Activated CD4-positive, alpha-beta T cell treated with anti-CD3 and anti-CD28 coated beads for 1 hour (primary cell): ENCODE measurements at places on chromosomes 3 and 15.

DNA sequence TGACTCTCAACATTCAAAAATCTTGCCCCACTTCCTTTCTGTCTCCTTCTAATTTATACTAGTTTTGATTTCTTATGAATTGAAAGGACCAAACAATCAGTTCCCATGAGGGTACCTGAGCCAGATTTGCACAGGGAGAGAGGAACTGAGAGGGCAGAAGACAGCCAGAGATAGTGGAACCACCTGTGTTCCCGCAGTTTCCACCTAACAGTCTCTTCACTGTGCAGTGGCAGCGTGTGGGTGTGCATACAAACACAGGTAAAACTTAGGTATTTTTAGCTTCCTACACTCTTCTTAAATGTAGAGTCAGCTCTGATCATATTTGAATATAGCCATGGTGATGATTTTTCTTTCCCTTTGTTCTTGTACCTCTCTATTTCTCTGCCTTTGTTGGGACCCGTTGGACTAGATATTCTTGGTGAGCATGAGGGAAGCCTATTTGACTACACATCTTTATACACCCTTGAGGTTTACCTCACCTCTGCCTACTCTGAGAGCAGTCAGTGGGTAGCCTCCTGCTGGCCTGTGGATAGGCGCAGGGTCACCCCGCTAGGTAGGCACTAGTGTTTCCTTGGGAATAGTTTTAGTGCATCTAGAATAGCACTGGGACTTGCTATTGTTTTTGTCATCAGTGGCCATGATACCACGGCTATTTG is 58.8 kb downstream of the MAP3K13 start:
- DNase-seq: no peak

GRCh38 chr15:26736502-26737248 is 36.2 kb downstream of the GABRB3 start:
- no peak for DNase-seq

GRCh38 chr3:125683067-125683829 is 88.0 kb upstream of the OSBPL11 start:
- no peak for DNase-seq

DNA sequence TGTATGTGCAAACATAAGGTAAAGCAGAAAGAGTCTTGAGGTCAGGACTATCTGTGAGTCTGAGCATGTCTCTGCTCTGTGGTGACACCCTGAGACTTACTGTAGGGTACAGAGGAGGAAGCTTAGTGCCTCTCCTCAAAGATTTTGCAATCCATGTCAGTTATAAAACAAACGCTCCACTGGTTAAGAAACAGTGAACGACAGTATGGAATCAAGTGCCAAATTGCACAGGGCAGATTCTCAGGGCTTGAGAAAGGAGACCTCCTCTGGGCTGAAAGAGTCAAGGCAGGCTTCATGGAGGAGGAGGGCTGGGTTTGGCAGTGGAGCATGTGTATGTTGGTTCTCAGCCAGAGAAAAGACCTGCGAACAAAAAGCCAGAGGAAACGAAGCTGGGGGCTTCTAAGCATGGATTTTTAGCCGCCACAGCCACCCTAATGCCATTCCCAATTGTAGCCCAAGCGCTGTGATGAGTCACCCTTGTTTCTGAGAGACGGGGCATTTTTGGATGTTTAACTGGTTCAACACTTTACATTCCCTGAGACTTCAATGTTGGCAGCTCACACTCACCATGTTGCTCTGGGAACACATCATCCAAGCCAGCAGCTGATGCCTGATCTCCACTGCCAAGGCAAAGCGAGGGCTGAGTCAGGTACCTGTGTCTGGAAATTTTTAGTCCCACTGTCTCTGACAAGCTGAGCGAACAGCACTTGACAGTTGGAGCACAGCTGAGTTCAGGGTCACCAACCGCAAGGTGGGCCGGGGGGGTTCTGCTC is 3.4 kb upstream of the DGKG start:
- DNase-seq: no peak

DNA sequence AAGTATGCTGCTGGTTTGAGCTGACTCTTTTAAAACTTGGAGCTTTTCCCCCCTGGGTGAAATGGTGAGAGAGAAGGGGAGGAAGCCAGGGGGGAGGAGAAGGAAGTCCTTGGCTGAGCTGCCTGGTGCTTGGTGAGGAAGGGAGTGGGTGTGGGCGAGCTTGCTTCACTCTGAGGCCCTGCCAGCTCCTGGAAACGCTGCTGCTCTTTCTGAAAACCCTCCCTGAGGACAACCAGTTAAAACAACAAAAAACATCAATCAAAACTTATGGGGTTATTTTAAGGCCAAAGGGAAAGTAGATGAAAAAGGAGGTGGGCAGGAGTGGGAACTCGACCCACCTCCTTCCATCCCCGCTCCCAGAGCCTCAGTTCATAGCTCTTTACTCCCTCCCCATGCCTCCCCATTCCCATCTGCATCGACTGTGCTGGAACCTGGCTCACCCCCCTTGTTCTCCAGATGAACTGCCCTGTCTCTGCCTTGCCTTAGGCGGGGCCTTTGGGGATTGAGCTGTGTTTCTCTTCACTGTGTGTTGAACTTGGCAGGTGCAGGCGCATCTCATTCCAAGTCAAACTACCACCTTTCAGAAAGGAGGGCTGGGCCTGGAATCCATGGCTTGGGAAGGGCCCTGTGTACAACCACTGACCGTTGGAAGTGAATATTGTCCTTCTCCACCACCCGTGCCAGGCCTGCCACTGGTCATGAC is 166.1 kb downstream of the ZNF621 start:
- no peak for DNase-seq

DNA sequence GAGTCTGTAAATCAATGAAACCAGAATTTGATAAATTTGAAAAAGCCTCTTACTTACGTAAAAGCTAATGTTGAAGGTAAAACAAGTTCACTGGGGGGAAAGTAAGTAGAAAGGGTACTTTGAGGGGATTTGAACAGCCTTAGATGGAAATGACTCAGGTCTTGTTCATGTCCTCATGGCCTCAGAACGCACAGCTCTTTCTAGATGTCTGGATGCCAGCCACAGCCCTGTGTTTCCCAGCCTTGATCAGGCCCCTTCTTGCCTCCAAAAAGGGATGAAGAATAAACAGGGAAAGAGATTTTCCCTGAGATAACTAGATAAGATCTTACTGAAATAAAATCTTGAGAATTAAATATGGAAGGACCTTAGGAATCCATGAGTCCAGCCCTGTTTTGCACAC is 237.1 kb upstream of the GOLGA6L4 start:
- no peak for DNase-seq

DNA sequence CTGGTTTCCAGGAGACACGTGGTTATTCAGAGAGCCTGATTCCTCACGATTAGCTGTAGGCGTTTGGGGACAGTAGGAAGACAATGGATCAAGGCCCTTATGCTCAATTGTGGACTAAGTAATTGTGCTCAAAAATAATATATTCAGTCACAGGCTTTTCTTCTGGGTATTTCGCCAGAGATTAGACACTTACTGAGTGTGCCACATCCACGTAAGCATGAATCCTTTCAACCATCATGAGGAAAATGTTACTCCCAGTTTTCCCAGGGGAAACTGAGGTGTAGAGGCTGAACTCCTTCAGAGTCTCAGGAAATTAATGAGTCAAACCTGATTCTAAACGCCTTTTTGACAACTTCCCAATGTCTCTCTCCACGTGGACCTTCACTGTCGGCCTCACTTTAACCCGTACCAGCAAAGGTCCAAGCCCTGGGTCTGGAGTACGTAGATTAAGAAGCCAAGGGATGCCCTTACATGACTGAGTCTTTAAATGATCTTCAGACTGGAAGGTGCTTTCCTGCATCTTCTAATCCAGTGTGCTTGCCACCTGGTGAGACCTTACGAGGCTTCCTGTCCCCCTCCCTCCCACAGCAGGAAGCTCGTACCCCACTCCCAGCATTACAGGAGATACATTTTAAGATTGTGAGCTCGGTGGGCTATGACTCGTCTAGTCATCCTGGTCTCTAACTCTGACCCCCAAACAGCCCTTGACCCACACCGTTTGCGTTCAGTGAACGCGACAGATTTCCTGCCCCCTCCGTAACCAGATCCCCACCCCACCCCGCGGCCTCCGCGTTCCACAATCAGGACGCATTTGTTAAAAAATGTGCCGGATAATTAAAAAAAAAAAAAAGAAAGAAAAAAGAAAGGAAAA is 1.7 kb downstream of the PKM start:
- DNase-seq: peak; percentile 22

DNA sequence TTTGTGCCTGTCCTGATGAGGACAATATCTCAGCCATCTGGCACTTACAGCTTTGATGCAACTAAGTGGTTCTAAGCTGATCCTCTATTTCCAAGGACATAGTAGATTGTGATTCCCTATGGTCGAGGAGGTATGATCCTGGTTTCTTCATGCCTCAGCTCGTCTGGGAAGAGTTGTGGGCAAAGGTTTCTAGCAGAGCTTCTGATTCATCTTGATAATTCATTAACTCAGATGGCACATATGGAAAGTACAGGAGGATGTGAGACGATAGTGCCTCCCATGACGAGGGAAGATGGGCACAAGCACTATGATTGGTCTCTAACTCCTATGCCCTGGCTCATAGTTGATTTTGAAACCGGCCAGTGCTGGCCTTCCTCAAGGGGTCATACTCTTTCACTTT is 334.2 kb upstream of the SEMA6D start:
- no peak for DNase-seq

DNA sequence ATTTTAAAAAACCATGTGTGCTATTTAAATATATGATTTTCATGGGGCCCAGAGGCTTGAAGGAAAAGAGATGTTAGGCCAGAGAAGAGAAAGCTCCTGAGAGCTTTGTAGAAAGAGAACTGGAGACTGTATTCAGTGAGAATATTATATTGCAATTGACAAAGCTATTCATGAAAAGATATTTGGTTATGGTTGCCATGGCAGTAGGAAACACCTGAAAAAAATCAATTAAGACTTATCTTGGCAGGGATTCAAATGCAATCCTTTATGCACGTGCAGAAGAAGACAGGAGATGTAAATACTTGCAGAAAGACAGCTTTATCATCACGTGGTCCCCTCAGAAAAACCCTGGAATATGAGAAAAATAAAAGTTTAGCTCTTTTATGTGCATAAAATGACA is 636.0 kb upstream of the TBL1XR1 start:
- no peak for DNase-seq

- no peak for DNase-seq
Observed at GRCh38 chr3:188000361-188000861, 153.5 kb upstream of the LPP start.

- DNase-seq: no peak
Observed at GRCh38 chr15:48119277-48119676, 1.5 kb upstream of the SLC24A5 start.

DNA sequence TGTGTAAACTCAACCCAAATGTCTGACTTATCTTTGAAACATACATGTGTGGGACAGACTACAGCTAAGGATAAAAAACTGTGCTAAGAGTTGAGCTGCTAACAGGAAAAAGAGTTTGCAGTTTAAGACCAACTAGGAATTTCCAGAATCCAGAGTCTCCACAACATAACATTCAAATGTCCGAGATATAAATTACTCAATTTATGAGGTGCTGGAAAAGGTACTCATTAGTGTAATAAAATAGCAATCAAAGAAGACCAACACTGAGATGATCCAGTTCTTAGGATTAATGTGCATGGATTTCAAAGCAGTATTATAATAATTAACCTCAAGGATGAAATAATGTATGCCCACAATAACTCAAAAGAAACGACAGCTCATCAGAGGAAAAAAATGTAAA is 426.5 kb upstream of the KCNMB2 start:
- no peak for DNase-seq

DNA sequence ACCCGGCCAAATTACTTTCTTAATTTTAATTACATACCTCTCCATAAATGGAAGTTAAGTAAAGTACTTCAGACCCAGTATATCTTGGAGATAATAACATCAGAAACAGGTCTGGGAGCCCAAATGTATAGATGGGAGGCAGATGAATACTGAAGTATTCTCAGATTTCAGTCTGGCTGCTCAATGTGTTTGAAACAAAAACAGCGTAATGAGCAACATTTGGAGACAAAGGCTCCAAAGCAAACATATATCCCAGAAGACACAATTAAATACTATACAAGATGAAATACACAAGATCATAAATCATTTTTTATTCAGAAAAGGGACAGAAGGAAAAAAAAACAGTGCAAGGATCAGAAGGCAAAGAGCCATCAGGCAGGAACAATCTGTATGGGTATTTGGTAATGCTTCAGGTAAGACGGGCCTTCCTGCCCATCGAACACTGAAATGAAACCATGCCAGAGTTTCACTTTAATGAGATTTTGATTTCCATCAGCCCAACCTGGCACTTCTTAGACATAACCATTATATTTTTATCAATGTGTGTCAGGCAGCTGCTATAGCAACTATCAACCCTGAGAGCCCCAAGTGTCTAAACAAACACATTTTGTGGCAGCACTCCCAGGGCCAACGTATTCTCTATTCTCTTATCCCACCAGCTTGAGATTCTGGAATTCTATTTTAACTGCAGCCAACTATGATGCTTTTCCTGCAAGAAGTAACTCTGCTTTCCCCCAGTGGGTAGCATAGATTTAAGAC is 210.8 kb downstream of the STT3B start:
- no peak for DNase-seq

GRCh38 chr3:72533591-72534473 is 314.4 kb downstream of the SHQ1 start:
- DNase-seq: no peak

DNA sequence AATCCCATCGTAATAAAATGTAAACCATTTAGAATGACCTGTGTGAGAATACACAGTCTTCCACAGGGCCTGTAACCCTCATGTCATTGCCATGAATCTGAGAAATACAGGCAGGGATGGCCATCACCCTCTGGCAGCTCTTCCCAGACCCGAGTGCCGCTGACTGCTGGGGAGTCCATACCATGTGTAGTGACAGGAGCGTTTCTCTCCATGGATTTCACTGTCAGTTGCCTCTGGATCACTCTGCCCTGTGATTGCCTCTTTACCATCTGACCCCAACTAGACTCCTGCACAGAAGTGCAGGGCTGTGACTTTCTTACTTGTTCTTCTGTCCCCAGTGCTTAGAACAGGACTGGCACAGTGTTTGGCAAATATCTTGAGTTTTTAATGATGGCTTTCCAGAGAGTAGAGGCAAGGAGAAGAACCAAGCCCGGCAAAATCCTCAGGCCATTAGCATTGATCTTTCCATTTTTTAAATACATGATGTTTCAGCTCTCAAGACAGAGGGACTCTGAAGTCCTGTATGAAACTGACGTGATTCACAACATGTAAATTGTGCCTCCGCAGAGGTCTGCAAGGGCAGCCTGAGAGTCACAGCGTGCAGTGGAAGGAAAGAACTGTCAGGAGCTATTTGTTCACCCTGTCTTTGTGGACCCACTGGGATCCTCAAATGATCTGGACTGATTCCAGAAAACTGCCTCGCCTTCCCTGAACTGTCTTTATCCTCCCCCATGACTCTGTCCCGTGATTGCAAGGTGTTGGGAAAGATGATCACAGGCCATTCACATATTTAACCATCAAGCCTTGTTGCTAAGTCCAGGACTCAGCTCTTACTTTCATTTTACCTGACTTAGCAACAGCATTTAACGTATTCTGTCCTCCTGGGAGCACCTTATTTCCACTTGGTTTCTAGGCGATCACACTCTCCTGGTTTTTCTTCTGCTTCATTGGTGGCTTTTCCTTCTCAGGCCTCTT is 354.9 kb downstream of the EPHB1 start:
- no peak for DNase-seq

DNA sequence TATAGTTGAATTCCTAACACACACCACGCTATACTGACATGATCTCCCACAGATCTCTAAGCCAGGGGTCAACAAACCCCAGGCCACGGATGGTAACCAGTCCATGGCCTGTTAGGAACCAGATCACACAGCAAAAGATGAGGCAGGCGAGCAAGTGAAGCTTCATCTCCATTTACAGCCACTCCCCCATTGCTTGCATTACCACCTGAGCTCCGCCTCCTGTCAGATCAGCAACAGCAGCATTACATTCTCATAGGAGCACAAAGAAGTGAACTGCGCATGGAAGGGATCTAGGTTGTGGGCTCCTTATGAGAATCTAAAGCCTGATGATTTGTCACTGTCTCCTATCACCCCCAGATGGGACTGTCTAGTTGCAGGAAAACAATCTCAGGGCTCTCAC is 2.7 kb downstream of the PDCD7 start:
- no peak for DNase-seq
